ENCODE measurements at places on chromosomes 1 and 21.

DNA sequence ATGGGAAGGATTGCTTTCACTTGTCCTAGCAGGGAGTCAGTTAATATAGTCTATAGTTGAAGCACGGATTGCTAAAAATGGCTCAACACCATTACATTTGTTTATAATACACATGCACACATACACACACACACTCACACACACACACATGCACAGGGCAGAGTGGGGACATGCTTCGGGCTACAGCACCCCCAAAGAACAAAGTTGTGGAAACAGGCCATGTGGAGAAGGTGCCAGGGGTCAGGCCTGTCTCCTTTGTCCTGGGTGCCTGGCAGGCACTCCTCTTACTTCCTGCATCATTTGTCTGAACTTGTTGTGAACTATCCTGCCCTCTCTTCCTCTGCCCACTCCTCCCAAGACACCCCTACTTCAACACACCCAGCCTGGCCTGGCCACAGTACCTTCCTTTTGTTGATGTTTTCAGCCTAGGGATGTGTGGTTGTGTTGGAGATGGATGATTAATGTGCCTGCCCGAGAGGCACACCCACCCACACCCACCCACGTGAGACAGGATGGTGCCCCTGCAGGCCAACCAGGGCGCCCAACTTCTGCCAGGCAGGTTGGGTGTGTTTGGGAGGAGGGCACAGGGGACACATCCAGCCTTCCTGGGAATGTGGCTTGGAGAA, 17.5 kb downstream of the RASSF5 start:
- DNase-seq: no peak

GRCh38 chr1:178011465-178011828, 41.6 kb upstream of the SEC16B start:
- no peak for DNase-seq

GRCh38 chr1:40954626-40955025, 24.9 kb upstream of the CTPS1 start:
- no peak for DNase-seq

GRCh38 chr1:97632075-97632474, 288.8 kb downstream of the DPYD start:
- DNase-seq: no peak

DNA sequence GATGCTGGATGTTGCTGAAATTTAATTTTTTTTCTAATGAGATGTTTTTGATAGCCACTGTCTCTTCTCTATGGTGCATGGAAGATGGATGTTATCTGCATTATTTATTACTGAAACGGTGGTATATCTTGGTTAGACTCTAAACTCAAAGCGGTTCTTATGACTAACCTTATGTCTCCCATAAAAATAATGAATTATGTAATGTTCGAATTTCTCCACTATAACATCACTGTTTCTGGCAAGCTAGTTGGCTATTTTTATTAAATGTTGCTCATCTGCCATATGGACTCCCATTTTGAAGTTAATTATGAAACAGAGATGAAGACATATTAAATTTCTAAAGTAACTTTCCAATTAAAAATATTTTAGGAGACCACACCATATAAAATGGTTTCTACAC, 808.6 kb upstream of the ADGRL4 start:
- DNase-seq: no peak

GRCh38 chr1:231966983-231967382, 340.4 kb downstream of the DISC1 start:
- DNase-seq: no peak

DNA sequence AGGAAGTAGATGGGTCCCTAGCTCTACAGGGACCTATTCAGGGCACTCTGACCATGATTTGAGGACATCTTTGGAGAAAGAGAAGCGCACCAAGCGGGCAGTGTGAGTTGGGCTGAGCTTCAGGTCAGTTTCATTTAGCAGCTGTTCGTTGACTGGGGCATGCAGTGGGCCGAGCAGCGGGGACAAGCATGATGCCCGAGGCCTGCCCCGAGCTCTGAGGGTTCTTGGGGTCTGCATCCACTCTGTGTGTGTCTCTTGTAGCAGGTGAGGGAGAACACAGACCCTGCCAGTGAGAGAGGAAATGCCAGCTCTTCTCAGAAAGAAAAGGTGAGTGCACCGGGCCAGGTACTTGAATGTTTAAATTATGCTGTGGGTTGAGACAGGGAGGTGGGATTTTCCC, 5.4 kb downstream of the THAP3 start:
- no peak for DNase-seq

- peak; percentile 92 for DNase-seq
Measured at GRCh38 chr1:236795035-236795756, at the start of gene MTR. TSS of gene MTR (plus strand) at chr1:236795292. CDS start at chr1:236795704, 412 bp downstream.

DNA sequence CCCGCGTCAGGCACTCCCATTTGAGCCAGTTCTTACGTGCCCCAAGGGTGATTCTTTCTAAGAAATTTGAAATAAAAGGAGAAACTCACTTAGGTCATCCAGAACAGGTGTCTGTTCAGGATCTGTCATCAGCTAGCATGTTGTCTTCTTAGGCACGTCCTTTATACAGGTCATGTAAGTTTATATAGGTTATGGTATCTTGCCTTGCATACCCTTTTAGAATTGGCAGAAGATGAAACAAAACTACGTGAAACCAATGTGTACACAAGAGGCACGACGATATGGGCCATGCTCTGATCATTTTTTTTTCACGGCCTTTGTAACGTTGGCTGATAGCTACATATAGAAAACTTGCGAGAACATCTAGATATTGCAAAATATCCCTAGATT, 579 bp upstream of the GTF2B start:
- DNase-seq: no peak

DNA sequence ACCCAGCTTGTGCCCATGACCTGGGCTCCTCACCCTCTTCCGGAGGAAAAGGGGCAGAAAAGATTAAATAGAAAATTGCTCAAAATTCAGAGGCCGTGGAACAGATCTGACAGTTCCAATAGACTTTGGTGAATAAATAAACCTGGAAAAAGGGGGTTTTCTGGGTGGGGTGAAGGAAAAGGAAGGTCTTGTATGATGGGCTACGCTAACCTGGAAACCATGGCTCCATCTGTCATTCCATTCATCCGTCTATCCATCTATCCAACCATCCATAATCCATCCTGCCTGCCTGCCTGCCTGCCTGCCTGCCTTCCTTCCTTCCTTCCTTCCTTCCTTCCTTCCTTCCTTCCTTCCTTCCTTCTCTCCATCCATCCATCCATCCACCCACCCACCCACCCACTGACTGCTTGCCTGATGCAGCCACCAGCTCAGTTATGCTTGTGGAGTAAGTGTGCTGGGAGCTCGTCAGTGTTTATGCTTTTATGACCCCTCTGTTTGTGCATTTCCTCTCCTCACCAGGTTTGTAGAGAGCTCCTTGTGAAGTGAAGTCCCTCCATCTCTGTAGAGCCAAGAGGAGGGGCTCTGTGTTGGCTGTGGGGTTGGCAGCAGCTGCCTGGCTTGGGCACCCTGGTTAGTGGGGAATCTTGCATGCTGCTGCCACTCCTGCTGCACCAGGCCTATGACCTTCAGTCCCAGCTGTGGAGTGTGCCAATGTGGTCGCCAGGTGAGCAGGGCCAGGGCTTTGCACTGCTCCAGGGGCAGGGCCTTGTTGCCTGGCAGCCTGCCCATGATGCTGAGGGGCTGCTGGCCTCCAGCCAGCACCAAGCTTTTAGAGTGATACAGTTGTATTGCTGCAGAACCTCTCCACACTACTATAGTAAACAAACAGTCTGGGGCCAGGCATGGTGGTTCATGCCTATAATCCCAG, 16.0 kb upstream of the POU3F1 start:
- DNase-seq: no peak

- DNase-seq: no peak
Measured at GRCh38 chr21:33135925-33136324, 66.0 kb downstream of the OLIG1 start.

- DNase-seq: no peak
Measured at GRCh38 chr1:234649432-234650081, 39.6 kb upstream of the IRF2BP2 start.

GRCh38 chr1:228391411-228392020, 15.1 kb downstream of the TRIM11 start:
- DNase-seq: no peak

- DNase-seq: no peak
Measured at GRCh38 chr1:53294061-53294460, 33.8 kb downstream of the LRP8 start.

GRCh38 chr1:50426108-50426700, 3.0 kb upstream of the DMRTA2 start:
- no peak for DNase-seq

DNA sequence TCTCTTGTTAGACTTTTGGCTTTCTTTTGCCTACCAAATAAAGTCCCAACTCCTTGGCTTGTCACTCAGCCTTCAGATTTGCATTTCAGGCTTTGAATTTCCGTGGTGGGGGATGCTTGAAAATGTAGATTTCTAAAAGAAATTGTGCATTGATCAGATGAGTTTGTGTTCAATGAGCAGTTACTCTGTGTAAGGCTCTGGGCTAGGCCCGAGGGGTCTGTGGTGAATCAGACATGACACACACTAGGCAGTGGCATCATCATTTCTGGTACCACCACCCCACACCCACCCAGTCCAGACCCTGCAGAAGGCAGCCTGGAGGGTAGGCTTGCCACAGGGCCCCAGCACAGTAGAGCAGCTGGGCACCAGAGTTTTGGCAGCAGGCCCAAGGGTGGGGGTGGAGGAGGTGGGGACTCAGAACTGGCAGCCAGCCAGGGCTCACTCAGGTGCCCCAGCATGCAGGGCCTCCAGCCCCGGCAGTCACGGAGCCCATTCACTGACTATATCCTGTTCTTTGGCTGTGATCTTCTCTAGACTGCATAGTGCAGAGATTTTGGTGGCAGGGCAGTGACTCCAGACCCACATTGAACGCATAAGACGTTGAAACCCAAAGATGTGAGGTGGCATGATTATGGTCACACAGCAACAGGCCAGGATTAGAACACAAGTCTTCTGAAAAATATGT, 97.2 kb upstream of the ARTN start:
- peak; percentile 65 for DNase-seq

DNA sequence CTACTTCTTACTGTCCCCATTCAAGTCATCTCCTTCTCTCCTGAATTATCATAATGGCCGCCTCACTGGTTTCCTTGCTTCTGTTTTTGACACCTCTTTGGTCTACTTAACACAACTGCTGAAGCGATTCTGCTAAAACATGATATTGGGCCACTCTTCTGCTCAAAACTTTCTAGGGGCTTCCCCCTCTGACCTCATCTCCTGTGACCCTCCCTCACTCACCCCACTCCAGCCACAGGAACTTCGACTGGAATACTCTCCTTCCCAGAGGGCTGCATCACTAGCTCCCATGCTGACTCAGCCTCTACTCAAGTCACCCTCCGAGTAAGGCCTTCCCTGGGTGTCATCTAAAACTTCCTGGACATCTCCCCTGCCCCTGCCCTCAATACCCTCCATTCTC, 35.7 kb downstream of the NRIP1 start:
- DNase-seq: no peak

- no peak for DNase-seq
Measured at GRCh38 chr1:20982316-20982715, 194.4 kb downstream of the EIF4G3 start.

DNA sequence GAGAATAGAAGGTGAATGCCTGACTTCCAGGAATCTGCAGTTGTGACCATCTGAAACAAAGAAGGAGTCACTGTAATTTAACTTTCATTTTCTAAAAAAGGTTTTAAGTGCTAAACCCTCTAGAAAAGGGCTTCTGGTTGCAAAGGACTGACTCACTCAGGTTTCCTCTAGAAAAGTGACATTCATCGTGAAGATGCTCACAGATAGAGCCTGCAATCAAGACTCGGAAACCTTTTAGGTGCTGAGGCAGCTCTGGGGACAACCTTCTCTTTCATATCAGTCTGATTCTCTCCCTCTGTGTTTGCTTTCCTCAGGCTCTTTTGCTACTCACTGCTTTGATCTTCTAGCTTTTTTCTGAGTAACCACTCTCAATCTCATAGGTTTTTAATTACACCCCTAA, 8.2 kb downstream of the BCL9 start:
- no peak for DNase-seq

GRCh38 chr1:198713081-198713480, 74.2 kb downstream of the PTPRC start:
- no peak for DNase-seq

DNA sequence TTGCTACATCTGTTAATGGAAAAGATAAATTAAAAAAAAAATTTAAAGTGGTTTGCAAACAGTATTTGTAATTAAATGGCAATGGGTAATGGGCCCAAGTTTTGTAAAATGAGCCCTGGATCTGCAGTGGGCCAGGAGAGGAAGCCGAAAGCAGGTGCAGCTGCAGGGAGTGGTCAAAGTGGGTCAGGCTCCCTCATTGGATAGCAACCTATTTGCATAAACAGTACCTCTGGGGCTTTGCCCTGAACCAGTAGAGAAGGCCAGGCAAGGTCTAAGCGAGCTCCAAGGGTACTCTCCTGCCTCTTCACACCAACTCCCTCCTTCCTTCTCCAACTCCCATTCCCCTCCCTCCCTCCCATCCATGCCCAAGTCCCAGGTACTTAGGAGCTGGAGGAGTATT, 138.9 kb downstream of the HMGB4 start:
- no peak for DNase-seq

GRCh38 chr1:197622371-197622770, 152.9 kb downstream of the DENND1B start:
- no peak for DNase-seq

DNA sequence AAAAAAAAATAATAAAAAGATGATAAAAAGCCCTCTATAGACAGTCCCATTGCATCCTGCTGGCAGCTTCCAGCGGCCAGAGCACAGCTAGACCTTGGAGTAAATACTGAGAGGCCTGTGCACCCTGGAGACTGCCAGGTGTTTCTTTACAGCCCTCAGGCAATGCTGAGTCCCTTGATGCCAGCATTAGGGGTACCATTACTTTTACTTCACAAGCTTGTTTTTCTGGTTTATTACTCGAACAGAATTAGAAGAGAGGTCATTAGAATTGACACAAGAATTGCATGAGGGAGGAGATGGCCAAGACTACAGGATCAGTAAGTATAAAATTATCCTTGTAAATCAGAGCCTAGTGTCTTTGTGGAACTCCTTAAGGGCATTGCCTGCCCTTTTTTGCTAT, 43.6 kb downstream of the AKNAD1 start:
- DNase-seq: no peak

- no peak for DNase-seq
Measured at GRCh38 chr1:152111515-152111968, 3.7 kb downstream of the TCHH start.

GRCh38 chr1:8063298-8064036, 37.4 kb upstream of the ERRFI1 start:
- DNase-seq: no peak

DNA sequence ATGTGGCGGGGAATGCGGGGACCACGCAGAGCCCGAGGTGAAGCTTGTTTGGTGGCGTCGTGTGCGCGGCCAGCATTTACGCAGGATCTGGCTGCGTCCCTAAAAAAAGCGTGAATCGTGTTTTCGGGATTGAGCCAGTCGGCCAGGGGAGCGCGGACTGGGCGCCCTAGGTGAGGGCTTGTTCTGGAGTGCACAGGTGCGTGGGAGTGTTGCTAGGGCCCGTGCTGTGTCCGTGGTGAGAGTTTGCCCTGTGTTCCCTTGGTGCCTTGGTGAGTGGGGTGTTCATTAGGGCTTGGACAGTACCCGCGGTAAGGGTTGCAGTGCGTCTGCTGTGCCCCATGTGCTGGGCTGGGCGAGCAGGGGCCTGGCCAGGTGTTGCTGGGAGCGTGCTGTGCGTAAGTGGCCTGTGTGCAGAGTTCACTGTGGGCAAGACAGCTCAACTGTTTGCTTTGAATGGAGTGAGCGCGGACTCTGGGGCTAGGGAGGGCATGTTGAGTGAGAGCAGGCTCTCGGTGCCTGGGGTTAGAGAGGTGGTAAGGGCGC, 673 bp downstream of the CD46 start:
- no peak for DNase-seq

- no peak for DNase-seq
Measured at GRCh38 chr1:23470282-23471070, 13.5 kb downstream of the ASAP3 start.

Data from effector CD8-positive, alpha-beta T cell (primary cell).